ENCODE measurements at places on chromosomes 12 and 14.
A peak's percentile ranks its signal among the peaks of the same experiment; 100 is the strongest.

DNA sequence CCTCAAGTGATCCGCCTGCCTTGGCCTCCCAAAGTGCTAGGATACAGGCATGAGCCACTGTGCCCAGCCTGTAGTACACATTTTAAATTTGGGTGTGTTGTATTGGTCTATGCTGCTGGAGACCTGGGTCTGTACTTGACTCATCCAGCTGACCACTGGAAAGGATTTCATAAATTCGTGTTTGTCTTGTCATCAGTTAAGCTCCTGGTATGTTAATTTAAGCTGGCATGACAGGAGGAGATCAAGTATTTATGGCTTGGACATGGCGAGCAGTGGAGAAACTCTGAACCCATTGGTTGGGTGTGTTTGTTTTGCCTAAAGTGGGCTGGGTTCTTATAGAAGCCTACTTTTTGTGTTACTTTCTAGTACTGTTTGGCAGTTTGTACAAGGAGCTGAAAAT lies 24.2 kb downstream of the YY1 start:
- no peak for DNase-seq

DNA sequence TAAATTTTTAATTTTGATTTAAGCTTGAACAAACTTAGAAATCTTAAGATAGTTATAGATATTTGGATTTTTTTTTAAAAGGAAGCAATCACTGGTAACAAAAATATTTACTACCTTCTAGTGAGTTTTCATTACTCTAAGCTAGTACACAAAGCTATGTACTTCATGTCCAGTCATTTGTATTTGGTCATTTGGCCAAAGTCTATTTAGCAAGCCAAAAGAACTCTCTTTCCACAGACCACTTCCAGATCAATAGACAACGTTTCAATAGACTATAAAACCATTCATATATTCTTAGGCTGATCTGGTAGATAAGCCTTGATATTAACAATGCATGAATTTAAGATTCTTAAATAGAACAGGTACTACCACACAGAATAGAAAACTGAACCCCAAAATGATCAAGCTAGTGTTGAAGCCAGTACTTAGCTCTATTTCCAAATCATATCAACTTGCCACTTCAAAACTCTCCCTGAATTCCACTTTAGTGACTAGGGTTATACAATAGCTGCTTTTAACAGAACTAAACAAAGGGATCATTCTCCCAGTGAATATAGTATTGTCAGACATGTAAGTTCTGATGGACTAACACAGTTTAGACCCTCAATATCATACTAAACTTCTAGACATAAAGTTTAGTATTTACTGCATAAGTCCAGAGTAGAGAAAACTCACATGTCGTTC lies 21.7 kb downstream of the CAPRIN2 start:
- DNase-seq: no peak

- DNase-seq: no peak
Observed at GRCh38 chr12:95319694-95320331, 102.2 kb downstream of the VEZT start.

- peak; percentile 58 for DNase-seq
Observed at GRCh38 chr12:53995378-53996239, 4.4 kb upstream of the HOXC9 start.

GRCh38 chr12:110073049-110073831 lies 24.9 kb upstream of the C12orf76 start:
- DNase-seq: no peak

GRCh38 chr12:96436366-96437170 lies 36.3 kb upstream of the CDK17 start:
- DNase-seq: no peak

GRCh38 chr12:20798554-20798953 lies 12.0 kb upstream of the SLCO1B3 start:
- no peak for DNase-seq

- DNase-seq: no peak
Observed at GRCh38 chr14:73424453-73424852, 33.9 kb downstream of the NUMB start.

- DNase-seq: no peak
Observed at GRCh38 chr14:59301354-59301753, 112.9 kb downstream of the DAAM1 start.

GRCh38 chr14:86723254-86723624 lies 1193.3 kb downstream of the FLRT2 start:
- no peak for DNase-seq

DNA sequence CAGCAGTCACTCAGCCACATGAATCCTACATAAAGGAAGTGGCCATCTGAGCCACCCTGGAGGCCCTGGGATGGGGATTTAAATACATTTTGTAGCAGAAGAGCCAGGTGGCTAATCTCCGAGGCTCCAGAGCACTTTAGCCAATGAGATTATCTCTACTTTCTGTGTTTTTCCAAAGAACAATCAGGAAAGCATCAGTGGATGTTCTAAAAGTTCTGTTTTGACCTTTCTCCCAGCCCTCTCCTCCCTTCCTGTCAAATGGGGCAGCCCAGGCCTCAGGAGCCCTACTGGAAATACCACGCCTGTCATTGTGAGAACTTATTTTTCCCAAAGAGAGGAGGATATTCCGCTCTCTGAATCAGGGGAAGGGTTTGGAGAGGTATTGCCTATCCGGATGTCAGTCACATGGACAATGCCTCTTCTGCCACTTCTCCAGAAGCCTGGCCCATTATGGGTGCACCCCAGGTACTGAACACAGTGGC lies 336.8 kb upstream of the FKBP4 start:
- DNase-seq: no peak

- DNase-seq: no peak
Observed at GRCh38 chr12:93311827-93312226, 65.9 kb upstream of the NUDT4 start.

DNA sequence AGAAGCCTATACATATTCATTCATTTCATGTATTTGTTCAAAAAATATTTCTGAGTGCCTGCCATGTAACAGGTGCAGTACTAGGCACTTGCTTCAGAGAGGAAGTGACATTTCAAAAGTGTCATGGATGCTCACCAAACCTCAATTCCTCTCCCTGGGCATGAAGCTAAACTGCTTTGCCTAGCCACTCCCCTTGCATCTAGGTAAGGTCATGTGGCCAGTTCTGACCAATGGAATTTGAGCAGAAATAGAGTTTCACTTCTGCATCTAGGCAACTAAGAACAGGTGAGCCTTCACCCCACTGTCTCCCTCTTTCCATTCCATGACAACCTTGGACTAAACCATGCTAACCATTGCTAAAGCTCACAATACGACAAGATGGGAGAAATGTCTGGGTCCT lies 27.6 kb downstream of the TC2N start:
- no peak for DNase-seq

DNA sequence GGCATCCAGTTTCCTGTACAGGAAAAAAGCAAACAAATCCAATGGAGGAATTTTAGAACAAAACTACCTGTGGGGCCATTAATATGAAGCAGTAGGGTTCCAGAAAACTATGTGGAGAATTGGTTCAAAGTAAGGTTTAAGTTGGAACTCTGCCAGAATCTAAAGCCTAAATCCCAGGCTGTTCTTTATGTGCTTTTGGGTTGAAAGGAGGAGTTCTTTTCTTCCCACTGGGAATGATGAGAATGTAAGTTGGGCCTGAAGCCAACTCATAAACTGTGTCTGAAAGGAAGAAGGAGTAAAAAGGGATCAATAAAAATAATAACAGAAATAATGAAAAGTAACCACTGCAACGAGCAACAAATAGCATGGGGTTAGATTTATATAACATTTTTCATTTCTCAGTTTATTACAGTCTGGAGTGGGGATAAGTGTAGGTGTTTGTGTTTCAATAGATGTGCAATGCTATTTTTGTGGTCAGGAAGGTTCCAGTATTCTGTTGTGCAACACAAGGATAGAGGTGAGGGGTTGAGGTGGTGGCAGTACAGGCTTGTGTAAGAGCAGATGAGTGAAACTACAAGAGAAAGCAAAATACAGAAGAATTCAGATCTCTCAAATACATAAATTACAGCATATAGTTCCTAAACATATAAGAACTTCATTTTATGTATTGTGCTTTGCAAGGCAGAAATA lies 373.6 kb downstream of the EMP1 start:
- DNase-seq: no peak

DNA sequence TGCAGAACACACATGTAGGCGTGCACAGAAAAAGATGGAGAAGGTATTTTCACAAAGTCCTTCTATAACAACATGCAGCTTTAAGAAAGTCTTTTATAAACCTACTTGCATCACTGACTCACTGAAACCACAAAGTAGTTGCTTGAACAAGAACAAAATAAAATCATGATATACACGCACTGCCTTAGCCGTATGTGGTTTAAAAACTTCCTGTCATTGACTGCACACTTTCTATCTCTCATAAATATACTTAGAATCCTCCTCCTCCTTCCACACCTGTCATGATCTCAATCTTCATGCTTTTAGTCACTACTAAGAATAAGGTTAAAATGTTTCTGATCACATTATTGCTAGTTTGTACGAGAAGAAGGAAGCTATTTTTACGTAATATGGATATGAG lies 31.8 kb upstream of the RAD51AP1 start:
- DNase-seq: no peak

GRCh38 chr12:105801351-105801750 lies 337.4 kb downstream of the NUAK1 start:
- no peak for DNase-seq

- no peak for DNase-seq
Observed at GRCh38 chr12:69056743-69057515, 124.0 kb upstream of the CPM start.

GRCh38 chr12:53128780-53129569 lies 25.7 kb downstream of the SOAT2 start:
- DNase-seq: no peak

DNA sequence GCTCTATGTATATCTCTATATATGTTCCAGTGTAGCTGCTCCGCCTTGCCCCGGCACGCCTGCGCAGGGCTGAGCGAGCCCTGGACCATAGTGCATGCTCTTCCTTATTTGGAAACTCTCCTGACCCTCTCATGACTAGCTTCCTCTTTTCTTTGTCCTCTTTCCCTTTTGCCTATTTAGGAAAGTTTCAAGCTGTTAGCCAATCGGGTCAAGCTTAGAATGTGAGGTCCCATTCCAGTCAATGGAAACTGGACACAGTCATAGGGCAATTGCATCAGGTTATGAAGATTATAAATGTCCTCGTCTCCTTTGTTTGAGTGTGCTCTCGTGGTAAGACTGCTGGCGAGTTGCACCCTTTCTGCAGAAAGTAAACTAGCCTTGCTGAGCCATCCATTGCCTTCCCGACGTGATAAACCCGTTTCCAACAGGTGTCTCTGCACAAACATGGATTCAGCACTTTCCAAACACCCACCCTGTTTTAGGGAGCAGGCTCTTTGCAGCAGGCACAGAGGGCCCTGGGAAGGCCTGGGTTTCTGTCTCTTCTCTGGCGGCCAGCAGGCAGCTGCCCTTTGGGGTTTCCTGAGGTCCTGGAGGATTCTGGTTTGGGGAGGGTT lies 30.9 kb downstream of the CCDC92 start:
- no peak for DNase-seq

DNA sequence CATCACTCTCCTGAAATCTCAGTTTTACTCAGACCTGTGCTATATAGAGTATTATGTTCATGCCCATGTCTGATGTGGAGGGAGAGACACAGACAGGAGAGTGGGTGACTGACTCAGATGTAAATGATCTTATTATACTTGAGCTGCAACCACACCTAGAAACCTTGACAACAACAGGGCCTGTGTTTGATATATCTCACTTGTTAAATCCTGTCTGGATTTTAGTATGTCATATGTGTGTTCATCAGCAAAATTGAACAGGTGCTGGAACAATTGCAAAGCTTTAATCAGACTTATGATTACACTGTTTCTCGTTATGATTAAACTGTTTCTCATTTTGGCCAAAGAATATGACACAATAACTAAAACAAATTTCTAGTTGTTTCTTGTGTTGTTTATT lies 37.7 kb downstream of the DIP2B start:
- DNase-seq: peak; percentile 86

- DNase-seq: no peak
Observed at GRCh38 chr12:121927813-121928212, 9.4 kb downstream of the CFAP251 start.

GRCh38 chr12:18068355-18068754 lies 21.6 kb downstream of the RERGL start:
- no peak for DNase-seq

DNA sequence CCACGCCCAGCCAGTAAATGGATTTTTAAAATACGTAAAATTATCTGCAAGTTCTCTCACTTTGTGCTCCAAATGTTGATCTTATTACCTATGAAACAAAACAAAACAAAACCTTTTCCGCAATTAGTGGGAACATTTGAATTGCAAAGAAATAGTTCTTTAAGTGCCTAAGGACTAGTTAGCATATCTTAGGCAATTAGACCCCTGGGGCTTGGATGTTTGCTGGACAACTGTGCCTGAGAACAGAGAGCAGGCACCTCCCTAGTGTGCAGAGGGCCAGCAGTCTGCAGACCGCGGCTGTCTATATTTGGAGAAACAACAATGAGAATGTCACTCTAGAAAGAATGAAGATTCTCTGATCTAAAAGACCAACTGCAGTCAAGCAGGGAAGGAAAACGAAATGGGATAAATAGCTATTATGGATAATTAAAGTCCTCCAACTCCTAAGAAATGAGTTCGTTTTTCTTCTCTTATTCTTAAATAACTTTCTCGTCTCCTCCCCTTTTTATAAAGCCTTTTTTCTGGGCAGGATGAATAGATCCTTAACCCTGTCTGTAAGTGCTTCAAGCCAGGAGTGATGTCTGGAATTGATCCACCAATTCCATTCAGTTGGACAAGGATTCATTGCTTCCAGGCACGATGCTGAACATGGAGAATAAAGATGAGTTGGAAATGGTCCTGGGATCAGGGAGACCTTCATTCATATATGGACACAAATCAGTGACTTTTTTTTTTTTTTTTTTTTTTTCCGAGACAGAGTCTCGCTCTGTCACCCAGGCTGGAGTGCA lies 16.2 kb downstream of the SLC17A8 start:
- no peak for DNase-seq

DNA sequence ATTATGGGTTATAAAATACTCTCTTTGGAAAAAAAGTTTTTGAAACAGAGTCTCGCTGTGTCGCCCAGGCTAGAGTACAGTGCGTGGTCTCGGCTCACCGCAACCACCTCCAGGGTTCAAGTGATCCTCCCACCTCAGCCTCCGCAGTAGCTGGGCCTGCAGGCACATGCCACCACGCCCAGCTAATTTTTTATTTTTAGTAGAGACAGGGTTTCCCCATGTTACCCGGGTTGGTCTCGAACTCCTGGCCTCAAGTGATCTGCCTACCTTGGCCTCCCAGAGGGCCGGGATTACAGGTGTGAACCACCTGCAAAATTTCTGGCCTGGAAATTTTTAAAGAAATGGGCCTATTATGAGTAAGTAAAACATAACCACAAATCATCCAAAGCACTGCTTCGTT lies 3.8 kb downstream of the USP15 start:
- DNase-seq: no peak

- no peak for DNase-seq
Observed at GRCh38 chr14:44383636-44384035, 123.4 kb downstream of the FSCB start.

Data from RCC 7860 (cell line).